Activated T-cell treated with anti-CD3 and anti-CD28 coated beads for 48 hours (primary cell): ENCODE measurements at places on chromosomes 4 and X.

GRCh38 chr4:150302553-150302952 is 224.3 kb downstream of the DCLK2 start:
- DNase-seq, result peak; percentile 18

DNA sequence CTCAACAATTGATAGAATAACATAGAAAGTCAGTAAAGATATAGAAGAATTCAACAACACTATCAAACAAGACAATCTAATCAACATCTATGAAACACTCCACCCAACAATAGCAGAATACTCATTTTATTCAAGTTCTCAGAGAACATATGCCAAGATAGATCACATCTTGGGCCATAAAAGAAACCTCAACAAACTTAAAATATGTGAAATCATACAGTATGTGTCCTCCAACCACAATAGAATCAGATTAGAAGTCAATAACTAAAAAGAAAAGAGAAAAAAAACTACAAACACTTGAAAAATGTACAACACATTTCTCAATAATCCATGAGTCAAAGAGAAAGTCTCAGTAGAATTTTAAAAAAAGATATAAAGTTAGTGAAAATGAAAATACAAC is 78.6 kb upstream of the LDB2 start:
- DNase-seq, result no peak

DNA sequence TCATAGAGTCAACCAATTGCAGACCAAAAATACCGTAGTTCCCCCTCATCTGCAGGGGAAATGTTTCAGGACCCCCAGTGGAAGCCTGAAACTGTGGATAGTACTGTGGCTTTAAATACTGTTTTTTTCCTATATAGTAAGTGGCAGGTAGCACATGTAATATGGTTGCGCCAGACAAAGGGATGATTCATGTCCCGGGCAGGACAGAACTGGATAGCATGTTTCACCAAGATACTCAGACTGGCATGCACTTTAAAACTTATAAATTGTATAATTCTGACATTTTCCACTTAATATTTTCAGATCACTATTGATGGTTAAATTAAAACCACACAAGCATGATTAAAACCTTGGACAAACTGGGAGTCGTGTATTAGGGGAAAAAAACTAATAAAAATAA is 276.3 kb upstream of the AGA start:
- DNase-seq, result no peak

GRCh38 chrX:119252716-119253115 is 16.6 kb downstream of the PGRMC1 start:
- no peak for DNase-seq

- DNase-seq, result no peak
Observed at GRCh38 chr4:183300655-183301054, 19.4 kb downstream of the CLDN22 start.
